Stimulated activated CD8-positive, alpha-beta memory T cell treated with anti-CD3 and anti-CD28 coated beads, Interleukin-15, amount 100 ng/mL, for 48 hours (primary cell): ENCODE measurements at places on chromosomes 3 and 15.

- DNase-seq: no peak
Measured at GRCh38 chr15:85494048-85494777, 113.8 kb downstream of the AKAP13 start.

DNA sequence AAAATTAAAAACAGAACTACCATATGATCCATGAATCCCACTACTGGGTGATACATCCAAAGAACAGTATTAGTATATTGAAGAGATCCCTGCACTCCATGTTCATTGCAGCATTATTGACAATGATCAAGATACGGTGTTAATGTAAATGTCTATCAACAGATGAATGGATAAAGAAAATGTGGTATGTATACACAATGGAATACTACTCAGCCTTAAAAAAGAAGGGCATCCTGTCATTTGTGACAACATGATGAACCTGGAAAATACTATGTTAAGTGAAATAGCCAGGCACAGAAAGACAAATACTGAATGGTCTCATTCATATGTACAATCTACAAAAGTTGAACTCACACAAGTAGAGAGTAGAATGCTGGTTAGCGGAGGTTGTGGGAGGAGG lies 16.6 kb downstream of the TTC23 start:
- no peak for DNase-seq

DNA sequence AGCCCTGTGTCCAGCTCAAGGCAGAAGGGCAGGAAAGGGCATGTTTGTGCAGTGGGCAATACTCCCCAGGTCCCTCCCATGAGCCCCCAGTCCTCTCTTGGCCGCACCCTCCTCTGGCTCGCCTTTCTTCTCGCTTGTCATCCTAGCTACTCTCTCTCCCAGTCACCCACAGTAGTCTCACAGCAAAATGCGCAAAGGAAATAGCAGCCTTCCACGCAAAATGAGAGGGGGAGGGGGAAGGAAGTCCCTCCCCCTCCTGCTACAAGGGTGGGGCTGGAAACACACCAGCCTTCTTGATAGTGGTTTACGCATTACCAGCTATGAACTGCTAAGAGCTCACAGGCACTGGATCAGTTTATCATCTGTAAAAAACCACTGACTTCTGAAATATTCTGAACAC lies 83.8 kb downstream of the GADL1 start:
- DNase-seq: no peak

DNA sequence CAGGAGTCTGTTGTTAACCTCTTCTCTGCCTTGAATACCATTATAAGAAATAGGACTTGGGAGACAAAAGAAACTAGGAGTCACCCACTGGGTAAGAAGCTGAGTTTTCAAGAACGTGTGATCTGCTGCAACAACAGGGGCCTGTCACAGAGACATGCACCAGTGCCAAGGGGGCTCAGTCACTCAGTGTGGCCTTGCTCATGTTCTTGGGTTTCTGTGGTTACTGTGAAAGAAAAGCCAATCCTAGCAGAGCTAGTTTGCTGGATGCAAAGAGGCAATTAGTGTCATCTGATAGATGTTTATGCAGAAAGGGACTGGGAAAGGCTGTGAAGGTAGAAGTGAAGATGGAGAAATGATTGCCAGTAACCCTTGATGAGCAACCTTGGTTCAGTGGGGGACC lies 126.3 kb downstream of the IQCH start:
- no peak for DNase-seq

DNA sequence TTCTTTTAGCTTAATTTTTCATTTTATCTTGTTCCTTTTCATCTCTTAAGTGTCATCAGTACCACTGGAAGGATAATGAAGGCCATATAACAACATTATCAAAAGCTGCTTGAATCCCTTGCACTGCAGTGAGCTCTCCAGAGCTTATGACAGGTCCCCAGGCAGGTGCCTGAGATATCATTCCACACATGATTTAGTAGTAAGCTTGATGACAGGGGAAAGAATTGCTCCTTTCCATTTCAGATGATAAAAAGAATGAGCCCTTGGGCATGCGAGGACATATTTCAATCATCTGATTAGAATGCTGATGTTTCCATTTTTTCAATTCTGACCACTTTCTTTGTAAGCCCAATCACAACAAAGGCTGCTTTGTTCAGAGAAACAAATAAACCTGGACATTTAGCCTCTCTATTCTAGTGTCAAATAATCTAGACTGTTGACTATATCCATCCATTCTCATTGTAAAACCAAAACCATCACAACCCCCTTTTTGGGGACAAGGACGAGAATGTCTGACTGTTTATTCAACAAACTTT lies 567.8 kb downstream of the IGSF11 start:
- no peak for DNase-seq

- no peak for DNase-seq
Measured at GRCh38 chr3:71641674-71642073, 58.1 kb upstream of the FOXP1 start.

DNA sequence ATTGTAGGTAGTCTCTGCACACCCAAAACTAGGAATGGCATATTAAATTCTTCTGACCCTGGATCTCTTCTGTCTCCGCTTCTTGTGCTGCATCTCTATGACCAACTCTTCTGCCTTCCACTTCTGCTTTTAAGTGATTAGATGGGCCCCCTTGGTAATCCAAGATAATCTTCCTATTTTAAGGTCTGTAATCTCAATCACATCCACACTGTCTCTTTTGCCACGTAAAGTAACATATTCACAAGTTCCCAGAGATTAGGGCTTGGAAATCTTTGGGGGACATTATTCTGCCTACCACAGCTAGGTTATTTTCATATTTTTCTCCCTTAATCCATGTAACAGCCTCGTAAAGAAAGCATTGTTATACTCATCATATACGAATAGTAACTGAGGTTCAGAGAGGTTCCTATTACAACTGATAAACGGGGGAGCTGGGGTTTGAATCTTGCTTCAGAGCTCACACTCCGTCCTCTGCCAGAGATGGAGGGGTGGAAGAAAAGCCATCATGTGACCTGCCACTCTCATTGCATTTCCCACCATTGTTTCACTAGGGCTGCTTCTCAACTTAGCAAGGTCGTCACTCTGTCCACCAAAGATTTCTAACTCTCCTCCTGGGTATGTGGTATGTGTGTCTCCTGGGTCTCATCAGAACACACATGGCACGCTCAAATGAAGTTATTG lies 6.6 kb upstream of the CD47 start:
- no peak for DNase-seq
